Effector memory CD8-positive, alpha-beta T cell (primary cell): ENCODE measurements at places on chromosomes 3 and 15.

DNA sequence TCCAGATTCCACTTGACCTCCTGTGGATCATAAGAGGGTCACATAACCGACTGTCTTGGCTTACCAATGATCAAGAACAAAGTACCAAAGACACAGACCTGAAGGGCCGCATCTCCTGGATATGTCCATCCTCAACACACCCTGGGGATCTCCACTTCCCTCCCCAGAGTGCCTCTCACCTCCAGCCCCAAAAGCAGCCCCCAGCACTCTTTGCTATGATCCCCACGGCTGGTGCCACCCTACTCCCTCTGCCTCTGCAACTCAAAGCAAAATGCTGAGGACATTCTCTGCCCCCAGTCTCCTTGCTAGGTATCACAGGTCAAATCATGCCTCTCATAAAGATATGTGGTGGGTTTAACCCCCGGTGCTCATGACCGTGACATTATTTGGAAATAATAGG lies 32.7 kb downstream of the SLCO2A1 start:
- DNase-seq = no peak

DNA sequence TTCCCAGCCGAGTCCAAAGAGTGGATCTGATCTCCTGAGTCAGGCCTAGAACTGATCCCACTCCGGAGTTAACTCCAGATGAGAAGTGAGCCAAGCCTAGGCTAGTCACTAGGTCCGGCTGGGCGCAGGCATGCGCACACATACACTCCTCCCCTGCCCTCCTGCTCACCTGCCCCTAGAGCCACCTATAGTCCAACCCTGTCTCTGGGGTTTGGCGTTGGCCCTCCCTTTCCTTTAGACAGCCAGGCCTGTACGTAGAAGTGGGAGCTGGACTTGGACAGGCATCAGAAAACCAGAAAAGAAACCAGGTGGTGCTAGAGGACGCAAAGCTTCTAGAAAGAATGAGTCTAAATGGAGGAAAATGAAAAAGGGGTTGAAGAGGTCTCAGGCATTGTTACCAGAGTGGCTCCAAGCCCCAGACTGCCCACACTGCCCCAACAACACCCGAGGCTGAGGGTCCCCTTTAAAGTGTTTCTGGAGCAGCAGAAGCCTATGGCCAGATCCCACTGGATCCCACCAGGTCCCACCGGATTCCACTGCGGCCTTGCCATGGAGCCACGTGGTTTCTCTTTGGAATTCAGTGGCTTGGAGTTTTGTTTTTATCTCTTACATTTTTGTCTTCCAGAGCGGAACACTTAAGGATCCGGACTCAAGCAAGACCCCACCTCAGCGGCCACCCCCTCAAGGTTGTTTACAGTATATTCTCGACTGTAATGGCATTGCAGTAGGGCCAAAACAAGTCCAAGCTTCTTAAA lies 24.2 kb upstream of the TIMP4 start:
- no peak for DNase-seq

DNA sequence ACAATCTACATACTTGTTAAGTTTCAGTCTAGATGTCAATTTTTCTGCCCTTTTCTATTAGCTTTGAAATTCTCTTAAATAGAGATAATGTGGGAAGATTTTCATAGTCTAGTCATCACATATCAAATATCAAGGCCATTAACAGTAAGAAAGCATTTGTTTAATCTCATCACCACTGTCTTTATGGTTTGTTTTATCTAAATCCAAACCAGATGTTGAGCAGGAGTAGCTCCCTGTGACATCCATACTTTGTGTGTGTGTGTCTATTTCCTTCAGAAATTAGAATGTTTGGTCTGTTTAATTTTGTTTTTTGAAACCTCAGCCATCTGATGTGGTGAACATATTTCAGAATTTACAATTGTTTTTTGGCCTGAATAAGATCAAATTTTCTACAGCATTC lies 23.1 kb upstream of the GOLGA8B start:
- no peak for DNase-seq

- DNase-seq = no peak
Observed at GRCh38 chr3:142256712-142257333, 31.4 kb upstream of the GK5 start.

- no peak for DNase-seq
Observed at GRCh38 chr15:48090666-48091065, 30.1 kb upstream of the SLC24A5 start.

DNA sequence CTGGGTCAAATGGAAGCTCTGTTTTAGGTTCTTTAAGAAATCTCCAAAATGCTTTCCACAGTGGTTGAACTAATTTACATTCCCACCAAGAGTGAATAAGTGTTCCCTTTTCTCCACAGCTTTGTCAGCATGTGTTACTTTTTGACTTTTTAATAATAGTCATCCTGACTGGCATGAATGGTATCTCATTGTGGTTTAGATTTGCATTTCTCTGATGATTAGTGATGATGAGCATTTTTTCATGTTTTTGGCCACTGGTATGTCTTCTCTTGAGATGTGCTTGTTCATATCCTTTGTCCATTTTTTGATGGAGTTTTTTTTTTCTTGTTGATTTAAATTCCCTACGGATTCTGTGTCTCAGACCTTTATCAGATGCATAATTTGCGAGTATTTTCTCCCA lies 745.0 kb upstream of the BCHE start:
- DNase-seq = no peak

DNA sequence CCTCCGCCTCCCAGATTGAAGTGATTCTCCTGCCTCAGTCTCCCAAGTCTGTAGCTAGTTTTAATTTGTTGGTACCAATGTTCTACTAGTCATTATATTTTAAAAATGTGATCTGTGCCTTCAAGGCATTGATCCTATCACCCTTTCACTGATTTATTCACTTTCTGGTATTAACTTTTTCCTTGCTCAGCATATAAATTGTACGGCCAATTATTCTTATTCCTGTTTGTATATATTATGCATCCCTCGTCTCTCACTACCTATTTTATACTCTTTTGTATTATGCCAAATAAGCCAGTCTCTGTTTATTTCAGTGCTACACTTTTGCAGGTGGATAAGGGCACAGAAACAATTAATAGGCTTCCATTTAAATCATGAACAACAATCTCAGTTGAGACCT lies 620.2 kb upstream of the BCHE start:
- DNase-seq = no peak

DNA sequence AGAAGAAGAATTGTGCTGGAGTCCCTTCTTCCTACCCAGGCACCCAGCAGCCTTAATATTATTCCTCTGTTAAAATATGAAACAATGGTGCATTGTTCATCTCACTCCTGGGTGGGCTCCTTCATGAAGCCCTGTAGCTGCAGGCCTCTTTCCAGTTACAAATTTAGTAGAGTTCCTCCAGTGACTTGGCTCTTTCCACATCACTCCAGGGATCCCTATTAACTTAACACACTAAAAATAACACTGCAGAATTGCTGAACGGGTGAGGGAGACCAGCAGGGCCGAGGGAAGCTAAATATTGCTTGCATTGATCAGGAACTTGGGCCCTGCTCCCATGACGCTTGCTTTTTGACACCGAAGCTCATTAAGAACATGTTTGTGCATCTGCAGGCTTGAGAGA lies 142.3 kb downstream of the PDCD6IP start:
- DNase-seq = no peak

- DNase-seq = no peak
Observed at GRCh38 chr3:108728934-108729333, 28.3 kb downstream of the RETNLB start.

GRCh38 chr3:161096771-161097367 lies 8.3 kb downstream of the B3GALNT1 start:
- no peak for DNase-seq

GRCh38 chr15:57582090-57582489 lies 9.6 kb upstream of the MYZAP start:
- no peak for DNase-seq

DNA sequence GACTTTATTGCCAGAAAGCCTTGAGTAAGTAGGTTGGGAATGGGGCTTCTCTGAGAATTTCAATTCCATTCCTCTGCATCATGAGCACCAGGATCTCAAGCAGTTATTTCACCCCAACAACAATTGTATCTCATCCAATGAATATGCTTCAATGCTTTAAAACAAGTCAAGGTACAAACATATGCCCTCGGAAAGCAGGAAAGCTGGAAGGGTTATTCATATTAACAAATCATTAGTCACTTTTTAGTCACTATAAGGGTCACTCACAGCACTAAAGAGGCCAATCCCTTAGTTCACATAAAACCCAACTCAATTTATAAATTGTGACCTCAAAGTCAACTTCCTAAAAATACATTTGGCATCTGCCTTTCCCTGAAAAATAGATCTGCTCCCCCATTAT lies 16.2 kb downstream of the MB21D2 start:
- no peak for DNase-seq

GRCh38 chr15:89052474-89052873 lies 35.8 kb upstream of the ABHD2 start:
- no peak for DNase-seq

DNA sequence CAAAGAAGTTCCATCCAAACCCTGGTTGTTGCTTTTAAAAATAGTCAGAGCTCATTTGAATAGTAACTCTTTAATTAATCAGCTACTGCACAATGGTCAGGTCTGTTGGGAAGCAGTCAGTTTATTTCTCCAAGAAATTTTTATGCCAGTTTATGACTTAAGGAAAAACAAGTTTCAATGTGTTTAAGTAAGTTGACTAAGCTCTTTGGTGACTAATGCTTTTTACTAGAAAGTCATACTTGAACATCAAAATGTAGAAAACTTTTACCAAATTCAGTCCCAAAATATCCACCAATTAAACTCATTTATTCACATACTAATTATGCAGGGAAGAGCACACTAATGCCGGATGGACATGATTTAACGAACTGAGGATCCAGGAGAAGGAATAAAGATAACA lies 22.1 kb downstream of the PRICKLE2 start:
- DNase-seq = no peak

- DNase-seq = no peak
Observed at GRCh38 chr15:51090753-51091152, 4.0 kb downstream of the TNFAIP8L3 start.

DNA sequence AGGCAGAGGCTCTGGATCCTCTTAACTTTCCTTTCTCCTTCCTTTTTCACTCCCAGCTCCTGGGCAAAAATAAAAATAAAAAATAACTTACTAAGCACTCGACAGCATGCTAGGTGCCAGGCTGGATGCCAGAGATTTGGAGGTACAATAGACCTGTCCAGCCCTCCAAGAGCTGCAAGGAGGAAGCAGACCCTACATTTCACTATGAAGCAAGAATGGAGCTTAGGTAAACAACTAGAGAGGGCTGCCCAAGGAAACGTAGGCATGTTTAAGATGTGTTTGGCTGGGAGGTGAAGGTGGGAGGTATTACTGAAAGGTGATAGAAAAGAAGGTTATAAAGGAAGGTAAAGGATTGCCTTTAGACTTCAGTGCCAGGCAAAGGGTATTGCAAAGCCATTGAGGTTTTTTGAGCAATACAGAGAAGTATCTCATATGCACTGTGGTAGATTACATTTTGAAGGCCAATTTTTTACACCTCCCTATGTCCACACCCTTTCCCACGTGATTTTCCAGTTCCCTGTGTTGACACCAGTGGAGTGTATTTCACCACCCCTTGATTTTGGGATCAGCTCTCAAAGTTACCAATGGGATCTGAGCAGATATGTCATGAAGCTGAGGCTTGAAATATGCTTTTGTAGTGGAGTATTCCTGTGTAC lies 69.1 kb downstream of the DCLK3 start:
- DNase-seq = no peak

DNA sequence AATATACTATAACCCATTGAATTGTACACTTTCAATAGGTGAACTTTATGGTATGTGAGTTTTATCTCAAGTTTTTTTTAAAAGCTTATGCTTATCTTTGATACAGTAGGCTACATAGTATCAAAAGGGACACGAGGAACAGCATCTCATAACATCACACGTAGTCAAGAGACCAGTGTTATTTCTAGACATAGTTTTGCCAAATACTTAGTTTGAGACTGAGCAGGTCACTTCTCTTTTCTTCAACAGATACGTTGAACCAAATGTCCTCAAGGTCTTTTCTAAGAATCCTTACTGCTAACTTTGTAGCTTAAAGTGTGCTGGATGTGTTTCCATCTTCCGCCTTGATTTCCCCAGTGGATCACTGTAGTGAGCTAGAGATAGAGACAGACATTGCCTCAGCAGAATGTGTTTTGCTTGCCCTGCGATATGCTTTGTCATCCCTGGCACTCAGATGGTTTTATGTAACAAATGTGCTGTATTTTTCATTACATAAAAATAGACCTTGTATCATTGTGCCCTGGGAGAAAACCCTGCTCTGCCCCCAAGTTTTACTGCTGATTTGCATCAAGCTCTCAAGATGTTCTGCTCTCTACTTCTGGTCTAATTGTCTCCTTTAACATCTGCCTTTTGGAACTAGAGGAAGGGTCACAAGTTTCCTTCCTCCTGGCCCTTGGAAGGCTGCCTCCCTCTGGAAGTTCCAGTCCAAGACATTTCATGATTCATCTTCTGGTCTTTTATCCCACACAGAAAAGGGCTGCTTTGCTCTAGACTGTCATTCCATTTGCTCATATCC lies 426.4 kb upstream of the RGMA start:
- DNase-seq = no peak

- no peak for DNase-seq
Observed at GRCh38 chr3:114582929-114583328, 289.1 kb downstream of the TIGIT start.

GRCh38 chr3:12467746-12468145 lies 16.5 kb upstream of the TSEN2 start:
- DNase-seq = no peak

GRCh38 chr3:98188545-98188944 lies 22.0 kb downstream of the OR5H15 start:
- DNase-seq = no peak

DNA sequence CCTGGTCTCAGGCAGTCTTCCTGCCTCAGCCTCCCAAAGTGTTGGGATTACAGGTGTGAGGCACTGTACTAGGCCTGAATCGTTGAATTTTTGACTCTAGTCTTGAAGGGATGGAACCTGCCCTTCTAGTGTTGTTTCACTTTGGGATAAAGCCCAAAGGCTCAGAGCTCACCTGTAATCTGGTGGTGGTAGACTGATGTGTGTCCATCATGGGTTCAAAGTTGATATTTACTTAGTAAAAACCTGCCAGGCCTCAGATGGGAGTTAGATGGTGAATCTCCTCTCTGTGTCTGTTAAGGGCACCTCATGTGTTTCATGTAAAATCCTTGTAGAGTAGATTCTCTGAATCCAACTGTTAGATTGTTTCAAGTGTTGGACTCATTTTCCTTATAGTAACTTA lies 41.1 kb downstream of the FNDC3B start:
- DNase-seq = no peak

GRCh38 chr3:68428495-68428894 lies 503.9 kb downstream of the TAFA4 start:
- DNase-seq = no peak
